Activated CD8-positive, alpha-beta memory T cell treated with anti-CD3 and anti-CD28 coated beads for 4 hours (primary cell): ENCODE measurements at places on chromosomes 3 and 15.

DNA sequence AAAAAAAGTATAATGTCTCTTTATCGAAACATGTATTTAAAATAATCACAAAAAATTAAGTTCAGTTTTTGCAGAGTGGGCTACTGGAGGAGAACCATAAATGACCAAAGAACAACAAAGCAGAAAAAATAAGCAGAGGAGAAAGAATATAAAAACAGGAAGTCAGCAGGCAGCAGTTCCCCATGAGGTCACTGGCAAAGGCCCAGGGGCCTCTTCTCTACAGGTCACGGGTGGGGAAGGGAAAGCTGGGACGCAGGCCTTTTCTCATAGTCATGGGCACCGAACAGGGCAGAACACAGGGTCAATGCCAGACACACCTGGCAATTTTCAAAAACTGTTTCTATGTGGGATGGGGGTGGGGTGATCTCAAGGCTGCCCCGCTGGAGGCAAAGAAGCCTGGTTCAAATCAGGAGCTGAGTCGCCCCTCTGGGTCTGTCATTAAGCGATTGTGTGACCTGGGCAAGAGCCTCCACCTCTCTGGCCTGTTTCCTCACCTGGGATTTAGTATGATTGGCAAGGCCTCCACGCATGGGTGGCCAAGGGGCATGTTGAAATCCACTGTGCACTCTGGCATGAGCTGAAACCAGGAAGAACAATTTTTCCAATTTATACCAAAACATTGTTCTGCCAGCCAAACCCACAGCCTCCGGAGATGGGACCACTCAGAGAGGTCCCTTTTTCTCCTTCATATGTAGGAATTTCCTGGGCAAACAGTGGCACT lies 43.8 kb upstream of the UACA start:
- no peak for DNase-seq

DNA sequence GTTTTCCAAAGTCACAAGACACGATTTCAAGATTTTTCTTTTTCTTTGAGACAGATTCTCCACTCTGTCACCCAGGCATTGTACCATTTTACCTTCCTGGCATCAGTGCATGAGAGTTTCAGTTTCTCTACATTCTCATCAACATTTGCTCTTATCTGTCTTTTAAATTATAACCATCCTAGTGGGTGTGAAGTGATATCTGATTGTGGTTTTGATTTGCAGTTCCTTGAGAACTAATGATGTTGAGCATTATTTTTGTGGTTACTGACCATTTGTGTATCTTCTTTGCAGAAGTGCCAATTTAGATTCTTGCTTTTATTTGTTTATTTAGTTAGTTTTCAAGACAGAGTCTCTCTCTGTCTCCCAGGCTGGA lies 41.2 kb downstream of the ADIPOQ start:
- no peak for DNase-seq

GRCh38 chr3:106750092-106750491 lies 627.1 kb upstream of the CCDC54 start:
- no peak for DNase-seq

DNA sequence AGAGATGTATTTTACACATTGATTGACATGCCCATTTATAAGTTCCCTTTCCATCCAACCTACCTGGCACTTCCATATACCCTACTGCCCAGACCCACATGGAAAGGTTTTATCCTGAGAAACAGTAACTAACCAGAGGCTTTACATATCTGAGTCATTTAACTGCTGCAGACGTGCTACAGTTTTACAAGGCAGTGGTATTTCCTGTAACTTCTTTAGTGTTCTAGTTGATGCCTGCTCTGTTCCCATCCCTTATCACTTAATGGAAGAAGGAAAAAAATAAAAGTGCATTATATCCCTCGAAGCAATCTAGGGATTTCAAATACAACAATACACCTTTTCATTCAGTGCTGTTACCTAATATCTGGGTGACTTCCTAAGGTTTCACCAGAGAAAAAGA lies 107.1 kb downstream of the TMCO5A start:
- no peak for DNase-seq

GRCh38 chr3:53677413-53677812 lies 168.8 kb downstream of the CHDH start:
- no peak for DNase-seq

DNA sequence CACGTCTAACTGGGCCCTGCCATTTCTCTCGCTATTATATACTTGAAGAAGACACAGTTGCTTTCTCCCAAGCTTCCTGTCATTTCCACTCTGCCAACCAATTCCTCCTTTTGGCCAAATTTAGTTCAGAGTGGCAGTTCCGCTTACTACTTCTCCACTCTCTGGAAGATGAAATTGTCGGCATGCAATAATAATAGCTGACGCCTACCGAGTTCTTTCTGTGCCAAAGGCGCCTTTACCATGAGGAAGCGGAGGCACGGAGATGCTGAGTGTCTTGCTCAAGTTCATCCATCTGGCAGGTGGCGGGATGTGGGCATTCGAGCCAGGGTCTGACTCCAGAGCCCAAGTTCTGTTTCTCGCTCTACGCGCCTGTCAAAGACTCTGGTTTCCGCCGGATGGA lies 14.6 kb upstream of the NRROS start:
- no peak for DNase-seq

DNA sequence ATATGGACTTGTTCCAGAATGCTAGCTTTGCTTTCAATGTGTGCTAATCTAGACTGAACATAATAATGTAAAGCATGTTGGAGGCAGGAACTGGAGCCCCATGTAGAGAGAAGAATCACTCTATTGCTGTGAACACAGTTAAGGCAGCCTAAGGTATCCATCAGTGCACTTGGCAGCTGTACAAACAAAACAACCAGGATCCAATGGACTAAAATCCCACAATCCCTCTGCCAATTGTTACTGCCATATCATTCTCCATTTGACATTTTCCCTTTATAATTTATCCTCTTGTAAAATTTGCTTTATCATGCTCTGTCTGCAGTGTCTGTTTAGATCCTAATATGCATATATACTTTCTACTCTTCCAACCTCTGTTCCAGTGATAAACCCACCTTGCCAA lies 756.8 kb upstream of the LMCD1 start:
- DNase-seq: no peak

- no peak for DNase-seq
Measured at GRCh38 chr15:101600035-101600434, 52.1 kb downstream of the TM2D3 start.

GRCh38 chr3:47583320-47584075 lies 4.8 kb upstream of the CSPG5 start:
- DNase-seq: no peak

- DNase-seq: no peak
Measured at GRCh38 chr3:4823986-4824925, 155.0 kb upstream of the BHLHE40 start.

DNA sequence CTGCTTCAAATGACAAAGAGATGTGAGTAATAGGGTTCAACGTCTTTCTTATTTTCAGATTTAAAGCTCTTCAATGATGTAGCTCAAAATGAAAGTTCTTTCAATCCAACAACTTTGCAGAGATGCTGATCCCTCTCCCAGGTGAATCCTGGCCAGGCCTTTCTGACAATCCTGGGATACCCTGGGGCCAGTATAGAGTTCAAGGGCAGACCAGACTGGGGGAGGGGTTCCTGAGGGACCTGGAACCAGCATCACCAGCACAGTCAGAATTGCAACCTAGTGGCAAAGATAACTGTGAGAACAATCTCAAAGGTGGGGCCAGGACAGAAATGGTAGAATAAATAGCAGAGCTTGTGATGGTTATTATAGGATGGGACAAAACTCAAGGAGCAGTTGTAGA lies 19.7 kb upstream of the NCK1 start:
- DNase-seq: no peak

DNA sequence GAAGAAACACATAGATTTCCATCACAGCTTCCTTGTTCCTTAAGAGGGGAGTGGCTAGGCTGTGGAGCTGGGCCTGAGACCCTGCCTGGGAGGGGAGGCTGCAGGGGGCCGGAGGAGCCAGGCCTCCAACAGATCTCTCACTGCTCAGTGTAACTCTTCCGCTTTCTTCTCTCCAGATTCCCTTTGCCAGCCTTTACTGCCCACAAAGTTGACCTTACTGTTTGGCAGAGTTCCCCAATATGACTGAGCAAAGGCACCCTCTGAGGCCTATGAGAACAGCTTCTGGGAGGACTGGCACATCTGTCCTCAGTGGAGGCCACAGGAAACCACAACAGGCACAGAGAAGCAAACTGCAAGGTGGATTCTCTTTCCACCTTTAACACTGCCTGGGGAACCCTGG lies 38.1 kb downstream of the SLCO2A1 start:
- DNase-seq: no peak

- DNase-seq: no peak
Measured at GRCh38 chr15:72265031-72265430, 7.3 kb downstream of the PARP6 start.

- no peak for DNase-seq
Measured at GRCh38 chr3:55488398-55489055, 1.4 kb upstream of the WNT5A start.

DNA sequence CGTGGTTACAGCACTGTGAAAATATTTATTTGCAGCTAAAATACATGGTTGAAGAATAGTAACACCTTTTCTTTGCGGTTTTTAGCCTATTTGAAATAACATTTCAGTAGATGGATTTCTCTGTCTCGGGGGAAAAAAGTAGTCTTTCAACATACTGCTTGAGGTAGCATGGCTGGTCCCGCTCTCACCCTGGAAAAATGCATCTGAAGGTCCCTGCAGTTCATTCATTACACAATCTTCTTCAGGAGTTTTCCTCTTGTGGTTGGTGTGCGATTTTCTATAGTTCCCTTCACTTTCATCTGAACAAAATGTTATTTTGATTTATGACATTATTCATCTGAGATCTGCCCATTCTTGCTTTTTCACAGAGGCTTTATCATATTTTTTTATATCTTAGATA lies 75.9 kb downstream of the STRIT1 start:
- DNase-seq: no peak

GRCh38 chr15:65631503-65631902 lies 9.8 kb downstream of the SLC24A1 start:
- no peak for DNase-seq

GRCh38 chr3:176796371-176796770 lies 400.9 kb downstream of the TBL1XR1 start:
- no peak for DNase-seq

DNA sequence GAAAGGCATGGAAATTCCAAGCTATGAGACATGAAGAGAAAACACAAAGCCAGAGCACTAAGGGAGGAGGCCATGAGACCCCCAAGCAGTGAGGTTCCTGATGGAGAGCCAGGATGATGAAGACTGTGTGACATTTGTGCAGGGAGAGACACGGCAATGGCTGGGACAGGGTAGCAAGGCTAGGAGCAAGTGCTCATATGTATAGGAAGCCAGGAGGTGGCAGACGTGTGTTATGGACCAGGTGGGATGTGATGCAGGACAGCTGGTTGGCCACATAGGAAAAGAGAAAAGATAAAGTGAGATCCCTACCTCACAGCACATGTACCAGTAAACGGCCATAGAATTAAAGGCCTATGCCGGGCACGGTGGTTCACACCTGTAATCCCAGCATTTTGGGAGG lies 112.7 kb downstream of the APBA2 start:
- no peak for DNase-seq

GRCh38 chr3:23711916-23712494 lies 93.8 kb upstream of the UBE2E1 start:
- DNase-seq: no peak

GRCh38 chr15:88918738-88919137 lies 5.6 kb upstream of the MFGE8 start:
- no peak for DNase-seq

DNA sequence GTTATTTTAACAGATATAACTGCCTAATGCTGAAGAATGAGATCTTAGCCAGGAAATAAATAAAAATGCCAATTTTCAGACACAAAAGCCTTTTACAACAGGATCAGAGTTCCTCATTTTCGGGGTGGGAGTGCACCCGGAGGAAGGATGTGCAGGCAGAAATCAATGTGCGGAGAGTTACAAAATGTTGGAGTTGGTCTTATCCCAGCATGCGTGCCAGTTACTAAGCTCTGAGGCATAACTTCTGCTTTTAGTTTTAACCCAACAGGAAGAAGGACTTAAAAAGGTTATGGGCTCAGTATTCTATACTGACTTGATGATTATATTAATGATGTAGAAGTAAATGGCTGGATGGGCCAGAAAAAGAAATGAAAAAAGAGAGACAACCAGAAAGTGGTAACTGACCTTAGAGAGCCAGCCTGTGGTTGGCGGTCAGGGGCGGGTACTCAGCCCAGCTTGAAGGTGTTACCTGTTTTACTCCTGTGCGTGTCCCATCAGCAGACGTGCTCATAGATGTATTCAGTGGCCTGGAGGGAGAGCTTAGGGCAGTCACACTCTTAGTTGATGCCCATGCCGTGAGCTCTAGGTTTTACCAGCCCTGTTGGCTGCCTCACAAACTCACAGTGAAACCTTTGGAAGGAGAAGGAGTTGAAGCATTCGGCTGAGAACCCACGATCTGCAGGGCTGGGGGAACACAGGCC lies 164.7 kb downstream of the SV2B start:
- no peak for DNase-seq

DNA sequence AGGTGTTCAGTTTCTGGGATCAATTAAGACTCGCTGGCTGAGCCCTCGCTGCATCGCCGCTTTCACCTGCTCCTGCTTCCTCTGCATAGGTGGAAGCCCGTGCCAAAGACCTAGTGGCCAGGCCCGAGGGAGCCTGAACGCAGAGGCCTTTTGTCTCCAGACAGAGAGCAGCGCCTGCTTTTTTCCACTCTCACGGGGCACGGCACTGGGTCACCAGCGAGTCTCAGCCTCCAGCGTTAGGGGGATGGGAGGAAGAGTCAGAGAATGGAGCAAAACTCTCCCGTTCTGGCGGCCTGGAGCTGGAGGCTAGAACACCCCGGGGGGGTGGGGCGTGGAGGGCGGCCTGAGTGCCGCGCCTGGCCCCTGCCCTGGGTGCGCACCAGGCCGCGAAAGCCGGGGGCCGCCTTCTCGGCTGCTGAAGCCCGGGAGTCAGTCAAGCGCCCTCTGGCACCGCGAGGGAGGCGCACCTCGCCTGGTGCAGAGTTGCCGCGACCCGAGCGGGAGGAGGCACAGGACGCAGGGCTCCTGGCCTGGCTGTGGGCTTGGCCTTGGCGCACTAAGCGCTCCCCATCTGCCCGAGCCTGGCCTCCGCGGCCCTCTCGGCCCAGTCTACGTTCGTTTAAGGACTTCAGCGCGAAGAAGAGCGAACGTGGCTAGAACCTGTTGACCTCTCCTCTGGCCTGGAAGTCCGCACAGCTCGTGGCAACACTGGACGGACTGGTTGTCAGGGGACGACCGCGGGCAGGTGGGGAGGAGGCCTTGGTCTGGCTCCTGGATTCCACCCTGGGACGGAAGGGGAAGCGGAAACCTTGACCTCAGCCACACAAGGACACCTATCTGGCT lies 21.5 kb downstream of the NR2F2 start:
- DNase-seq: no peak

GRCh38 chr3:50587373-50587772 lies 18.1 kb downstream of the HEMK1 start:
- DNase-seq: no peak

GRCh38 chr3:4988983-4989834 lies 10.0 kb downstream of the BHLHE40 start:
- no peak for DNase-seq
